Foreskin fibroblast (primary cell): ENCODE measurements at places on chromosomes 6 and 20.

DNA sequence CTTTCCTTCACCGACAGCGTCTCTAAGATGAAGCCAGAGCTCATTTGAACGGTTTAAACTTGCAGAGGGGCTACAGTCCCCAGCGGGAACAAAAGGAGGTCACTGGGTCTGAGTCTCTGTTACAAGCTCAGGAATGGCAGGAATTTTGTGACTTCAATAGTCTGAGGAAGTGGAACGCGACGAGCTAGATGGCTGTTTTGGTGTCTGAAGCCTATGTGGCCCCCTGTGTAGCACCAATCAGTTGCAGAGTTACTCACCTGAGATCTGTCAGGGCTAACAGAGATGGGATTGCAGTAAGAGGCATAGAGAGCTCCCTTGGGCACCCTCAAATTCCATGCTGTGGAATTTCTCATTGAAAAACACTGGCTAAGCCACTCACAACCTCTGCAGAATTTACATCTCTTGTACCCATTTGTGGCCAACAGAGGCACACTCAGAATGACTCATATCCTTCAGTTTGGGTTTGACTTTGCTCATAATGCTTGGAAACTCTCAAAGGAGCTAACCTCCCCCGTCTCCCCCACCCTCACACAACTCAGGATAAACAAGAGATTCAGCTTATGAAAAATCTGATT is 7.1 kb upstream of the TCP11 start:
- DNase-seq, result peak; percentile 64

GRCh38 chr20:60255866-60256265 is 297.6 kb downstream of the CDH26 start:
- peak; percentile 54 for DNase-seq

DNA sequence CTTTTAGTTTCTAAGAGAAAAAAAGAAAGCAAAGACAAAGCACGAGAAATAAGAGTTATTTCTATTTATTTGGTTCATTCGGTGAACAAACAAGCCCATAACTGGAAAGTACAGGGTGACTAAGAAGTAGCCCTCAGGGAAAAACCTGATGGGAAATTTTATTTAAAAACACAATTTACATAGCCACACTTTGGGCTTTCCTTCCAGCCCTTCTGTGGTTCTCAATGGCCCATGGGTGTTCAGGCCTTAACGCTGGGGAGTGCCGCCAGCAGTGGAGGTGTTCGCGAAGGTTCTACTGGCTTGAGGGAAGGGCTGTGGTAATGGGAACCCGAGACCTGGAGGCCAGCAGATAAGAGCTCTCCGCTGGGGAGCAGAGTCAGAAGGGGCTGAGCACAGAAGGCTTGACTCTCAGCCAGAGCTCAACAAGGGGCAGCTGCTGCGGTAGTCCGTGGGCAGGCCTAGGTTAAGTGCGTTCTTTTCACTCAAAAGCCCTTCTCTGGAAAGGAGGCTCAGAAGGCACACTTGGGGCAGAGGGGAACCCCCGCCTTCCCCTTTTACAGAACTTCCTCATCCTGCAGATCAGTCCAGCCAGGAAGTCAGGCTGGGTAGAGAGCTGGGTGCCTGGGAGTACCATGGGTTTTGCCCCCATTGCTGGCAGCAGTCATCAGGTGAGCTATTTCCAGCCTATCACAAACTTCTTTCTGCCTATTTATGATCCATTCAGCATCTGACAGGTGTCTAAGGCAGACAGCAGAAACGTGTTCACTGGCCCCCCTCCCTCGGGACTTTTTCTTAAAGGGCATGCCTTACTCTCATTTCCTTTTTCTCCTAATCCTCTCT is 8.8 kb upstream of the CD83 start:
- DNase-seq, result no peak

- no peak for DNase-seq
Observed at GRCh38 chr20:5000263-5001173, 792 bp downstream of the SLC23A2 start.

- no peak for DNase-seq
Observed at GRCh38 chr20:57573894-57574293, 13.0 kb downstream of the PCK1 start.

- peak; percentile 85 for DNase-seq
Observed at GRCh38 chr6:16206595-16207037, 31.8 kb upstream of the GMPR start.

- DNase-seq, result peak; percentile 83
Observed at GRCh38 chr6:138088326-138088762, 18.9 kb downstream of the PERP start.

DNA sequence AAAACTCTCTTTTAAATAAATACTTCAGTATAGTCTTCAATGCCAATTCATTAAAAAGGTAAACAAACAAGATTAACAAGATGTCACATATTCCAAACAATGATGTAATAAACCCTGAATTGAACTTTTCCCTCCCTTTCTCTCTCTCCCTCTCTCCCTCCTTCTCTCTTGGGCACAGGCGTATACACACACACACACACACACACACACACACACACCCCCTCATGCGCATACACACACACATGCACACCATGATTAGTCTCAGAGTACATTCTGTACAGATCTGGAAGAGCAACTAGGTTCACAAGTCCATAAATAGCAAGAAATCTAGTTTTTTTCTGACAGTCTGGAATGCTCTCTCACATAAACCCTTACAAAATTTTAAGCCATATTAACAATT is 128.3 kb downstream of the DST start:
- no peak for DNase-seq
